ENCODE measurements at places on chromosomes 7 and 10.

DNA sequence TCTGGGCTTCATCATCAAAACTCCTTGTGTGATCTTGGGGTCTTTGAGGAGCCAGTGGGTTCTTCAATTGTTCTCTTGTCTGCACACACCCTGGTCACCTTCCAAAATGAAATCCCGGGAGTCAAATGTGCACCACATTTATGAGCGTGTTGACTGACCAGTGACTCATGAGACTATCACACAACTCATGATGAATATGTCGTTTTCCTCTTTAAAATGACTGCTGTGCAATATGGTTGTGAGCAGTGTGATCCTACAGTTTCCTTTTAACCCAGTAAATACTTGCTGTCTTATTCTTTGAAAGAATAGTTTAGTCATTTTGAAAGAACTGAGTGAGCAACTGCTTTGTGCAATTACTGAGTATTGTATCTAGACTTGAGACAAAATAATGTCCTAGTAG is 149.2 kb downstream of the DYNC1I1 start:
- DNase-seq: no peak

DNA sequence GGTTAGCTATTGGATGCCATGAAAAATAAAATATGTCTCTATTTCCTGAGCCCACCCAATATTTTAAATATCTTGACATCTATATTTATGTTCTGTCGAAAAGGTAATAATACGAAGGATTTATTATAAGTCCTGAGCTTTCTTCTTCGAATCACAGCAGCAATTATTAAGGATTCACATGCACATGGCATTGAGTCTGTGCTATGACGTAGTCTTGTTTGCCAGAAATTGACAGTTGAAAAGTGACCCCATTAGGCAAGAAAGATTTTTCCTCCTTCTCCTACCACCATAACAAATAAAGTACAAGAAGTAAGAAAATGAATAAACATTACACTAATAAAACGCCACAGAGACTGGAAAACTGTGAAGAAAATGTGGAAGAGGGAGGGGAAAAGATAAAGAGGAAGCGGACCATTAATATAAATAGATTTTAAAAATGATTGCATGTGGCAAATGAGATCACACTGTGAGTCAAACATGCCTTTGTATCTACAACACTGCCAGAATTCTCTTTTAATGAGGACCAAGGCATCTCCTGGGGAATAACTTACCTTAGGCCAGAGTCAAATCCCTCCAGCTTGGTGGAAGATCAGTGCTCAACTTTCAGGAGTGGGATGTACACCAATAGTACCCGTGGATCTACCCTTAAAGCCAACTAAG is 21.6 kb downstream of the FZD1 start:
- DNase-seq: no peak

GRCh38 chr7:653829-654764 is 72.4 kb upstream of the DNAAF5 start:
- no peak for DNase-seq

DNA sequence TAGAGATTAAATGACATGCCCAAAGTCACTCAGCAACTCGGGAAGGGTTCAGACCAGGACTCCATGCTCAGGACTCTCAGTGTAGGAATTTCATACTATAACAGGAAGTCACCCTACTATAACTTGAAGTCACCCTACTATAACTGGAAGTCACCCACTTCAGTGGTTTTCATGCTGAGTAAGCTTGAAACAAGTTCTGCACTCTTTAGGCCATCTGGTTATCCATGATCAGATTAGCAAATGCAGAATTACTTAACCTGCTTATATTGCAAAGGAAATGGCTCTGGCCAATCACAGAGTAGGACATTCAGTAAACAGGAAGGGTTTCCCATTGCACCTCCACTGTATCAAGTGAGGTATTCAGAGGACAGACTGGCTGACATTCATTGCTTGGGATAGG is 1240.4 kb downstream of the GATA3 start:
- no peak for DNase-seq

DNA sequence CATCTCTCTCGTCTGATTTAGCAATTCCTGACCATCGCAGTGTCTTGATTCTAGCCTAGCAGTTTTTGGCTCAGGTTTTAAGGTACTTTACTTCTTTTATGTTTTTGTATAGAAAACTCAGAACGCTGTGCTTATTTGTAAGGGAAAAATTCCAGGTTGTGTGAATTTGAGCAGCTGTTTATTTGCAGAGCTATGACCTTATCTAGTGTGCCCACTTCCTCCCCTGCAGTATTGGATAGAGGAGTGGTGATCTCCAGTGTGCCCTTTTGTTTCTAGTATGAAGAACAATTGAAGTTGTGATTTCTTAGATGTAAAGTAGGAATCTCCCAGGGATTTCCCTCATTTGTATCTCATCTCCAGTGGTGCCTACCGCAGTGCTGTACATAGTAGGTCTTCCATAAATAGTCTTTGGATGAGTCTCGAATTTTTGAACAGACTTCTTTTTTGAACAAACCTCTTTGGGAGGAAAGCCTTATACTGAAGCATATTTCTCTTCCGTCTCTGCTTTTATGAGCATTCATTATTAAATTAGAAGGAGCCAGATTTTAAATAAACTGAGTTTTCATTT is 40.0 kb downstream of the GARS1 start:
- no peak for DNase-seq

DNA sequence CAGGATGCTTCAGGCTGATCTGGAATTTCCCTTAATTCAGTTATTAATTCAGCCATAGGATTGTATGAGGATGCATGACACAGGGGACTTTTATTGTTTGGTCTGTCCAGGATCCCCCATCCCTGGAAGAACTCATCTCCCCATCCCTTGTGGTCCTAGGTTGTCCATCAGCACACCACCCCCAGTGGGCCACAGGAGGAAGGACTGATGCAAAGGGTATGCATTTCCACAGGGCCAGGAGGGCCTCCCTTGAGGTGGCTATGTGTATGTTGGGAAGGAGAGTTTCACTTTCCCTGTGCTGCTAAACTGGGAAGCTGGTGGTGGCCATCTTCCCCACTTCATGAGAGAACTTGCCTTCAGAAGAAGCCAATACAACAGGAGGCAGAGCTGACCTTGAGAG is 44.6 kb upstream of the GRB10 start:
- no peak for DNase-seq

DNA sequence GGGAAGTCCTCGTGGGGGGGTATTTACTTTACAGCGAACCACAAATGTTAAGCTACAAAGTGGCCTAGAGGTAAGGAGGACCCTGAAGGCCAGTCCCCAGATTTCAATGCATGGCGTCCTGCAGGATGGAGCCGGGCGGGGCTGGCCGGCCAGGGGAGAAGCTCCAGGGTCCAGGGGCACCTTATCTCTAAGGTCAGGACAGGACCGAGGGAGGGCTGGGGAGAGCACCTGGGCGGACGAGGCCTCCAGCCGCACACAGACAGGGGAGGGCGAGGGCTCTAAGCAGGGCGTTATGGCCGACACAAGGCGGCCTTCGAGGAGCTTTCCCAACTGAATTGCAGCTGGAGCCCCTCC is 96.4 kb upstream of the DIP2C start:
- DNase-seq: no peak

DNA sequence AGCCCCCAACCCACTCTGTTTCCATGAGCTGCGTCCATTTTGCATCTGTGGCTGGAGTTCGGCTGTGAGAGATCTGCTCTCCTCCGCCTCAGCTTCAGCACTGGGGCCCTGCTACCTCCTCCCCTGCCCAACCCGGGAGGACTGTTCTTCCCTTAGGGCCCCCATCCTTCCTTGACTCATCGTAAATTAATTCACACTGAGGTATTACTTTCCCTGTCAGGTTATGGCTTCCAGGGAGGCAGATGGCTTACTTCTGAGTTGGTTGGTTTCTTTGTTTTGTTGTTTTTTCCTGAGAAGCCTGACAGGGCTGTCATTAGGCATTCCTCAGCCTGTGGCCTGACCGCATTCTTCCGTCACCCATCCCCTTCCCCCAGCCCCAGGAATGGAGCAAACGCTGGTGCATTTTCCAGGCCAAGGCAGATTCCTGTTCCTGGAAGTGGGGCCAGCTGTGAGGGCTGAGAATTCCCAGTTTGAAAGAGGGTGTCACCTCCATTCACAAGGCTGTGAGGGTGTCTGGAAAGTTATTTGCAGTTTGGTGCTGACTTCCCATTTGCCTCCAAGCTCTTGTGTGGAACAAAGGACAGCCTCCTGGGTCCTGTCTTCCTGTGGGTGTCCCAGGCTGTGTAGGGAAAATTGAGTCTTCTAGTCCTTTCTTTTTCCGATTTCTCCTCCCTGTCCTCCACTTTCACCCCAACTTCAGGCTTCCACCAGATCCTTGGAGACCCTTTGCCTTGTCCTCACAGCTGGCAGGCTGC is 11.7 kb downstream of the CPA5 start:
- no peak for DNase-seq

DNA sequence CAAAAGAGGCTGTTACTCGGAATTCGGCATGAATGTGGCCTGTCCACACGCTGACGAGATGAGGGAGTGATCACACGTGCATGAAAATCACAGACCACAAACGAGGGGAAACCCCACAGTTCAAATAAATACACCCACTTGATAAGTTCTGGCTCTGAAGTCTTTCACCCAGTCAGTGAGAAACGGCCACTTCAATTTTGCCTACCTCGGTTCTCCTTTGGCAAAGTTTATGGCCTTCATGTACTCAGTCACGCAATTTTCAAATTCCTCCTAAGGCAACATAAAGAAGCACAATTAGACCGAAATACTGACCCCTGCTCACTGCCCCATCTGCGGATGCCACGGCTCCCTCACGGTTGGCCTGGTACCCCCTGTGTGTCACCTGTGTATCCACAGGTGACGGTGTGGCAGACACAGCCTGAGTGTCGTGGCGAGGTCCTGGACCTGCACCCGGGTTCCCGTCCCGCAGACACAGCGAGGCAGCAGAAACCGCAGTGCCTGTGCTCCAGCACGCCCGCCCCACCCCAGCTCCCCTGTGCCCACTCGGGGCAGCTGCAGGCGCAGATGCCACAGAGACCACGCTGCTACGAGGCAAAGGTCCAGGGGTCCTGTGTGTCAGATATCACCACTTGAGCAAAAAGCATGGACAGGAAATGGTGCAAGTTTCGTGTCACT is 1.4 kb downstream of the CFAP46 start:
- no peak for DNase-seq

DNA sequence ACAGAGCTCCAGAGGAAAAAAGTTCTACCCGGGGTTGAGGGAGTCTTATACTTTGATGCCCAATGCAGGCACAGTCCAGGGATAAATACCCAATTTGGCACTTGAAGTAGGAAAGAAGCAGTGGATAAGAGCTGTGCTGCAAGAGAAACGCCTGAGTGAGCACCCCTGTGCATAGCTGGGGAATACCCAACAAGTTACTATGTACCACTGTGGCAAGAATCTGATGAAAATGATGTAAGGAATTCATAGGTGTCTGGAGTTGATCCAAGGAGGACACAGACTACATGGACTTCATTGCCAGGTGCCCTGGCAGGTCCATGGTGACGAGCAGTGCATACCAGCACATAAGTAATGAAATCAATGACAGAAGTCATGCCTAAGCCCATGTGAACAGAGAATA is 183.7 kb upstream of the FEZF1 start:
- no peak for DNase-seq

DNA sequence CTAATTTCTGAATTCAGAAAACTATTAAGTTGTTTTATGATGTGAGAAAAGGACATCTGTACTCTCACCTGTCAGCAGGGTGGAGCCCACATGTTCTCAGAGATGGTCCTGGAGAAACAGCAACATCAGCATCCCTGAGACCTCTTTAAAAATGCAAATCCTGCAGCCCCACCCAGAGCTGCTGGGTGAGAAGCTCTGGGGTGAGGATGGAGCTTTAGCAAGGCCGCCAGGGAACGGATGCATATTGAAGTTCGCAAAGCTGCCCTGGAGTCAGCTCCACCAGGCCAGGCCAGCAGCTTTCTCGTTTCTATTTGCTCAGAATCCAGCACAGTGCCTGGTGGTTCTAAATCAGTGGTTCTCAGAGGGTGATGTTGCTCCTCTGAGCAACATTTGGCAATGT is 49.1 kb downstream of the PRKCQ start:
- DNase-seq: no peak

DNA sequence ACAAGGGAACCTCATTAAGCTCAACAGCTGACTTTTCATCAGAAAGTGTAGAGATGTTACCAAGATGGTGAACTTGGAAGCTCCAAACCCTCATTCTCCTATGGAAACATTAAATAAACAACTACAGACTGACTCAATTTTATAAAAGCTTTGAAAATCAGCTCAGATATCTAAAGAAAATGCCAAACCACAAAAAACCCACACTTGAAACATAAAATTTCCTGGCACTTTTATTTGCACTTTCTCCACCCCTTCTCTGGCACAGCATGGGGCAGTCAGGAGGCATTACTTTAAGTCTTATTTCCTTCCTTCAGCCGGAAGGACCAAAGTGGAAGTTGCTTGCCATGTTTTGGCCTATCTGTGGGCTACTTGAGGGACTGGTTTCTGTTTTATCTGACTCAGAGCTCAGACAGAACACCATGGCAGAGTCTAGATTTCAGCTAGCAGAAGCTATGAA is 114.7 kb downstream of the ODAD2 start:
- no peak for DNase-seq

- DNase-seq: no peak
Measured at GRCh38 chr7:101630591-101630990, 1.5 kb upstream of the MYL10 start.

- no peak for DNase-seq
Measured at GRCh38 chr10:115818012-115818411, 455.0 kb downstream of the GFRA1 start.

GRCh38 chr10:44573821-44574220 is 188.9 kb upstream of the CXCL12 start:
- DNase-seq: no peak

GRCh38 chr10:14554491-14555205 is 220.0 kb downstream of the FAM107B start:
- DNase-seq: no peak

- no peak for DNase-seq
Measured at GRCh38 chr10:88896994-88897853, 17.2 kb downstream of the STAMBPL1 start.

- no peak for DNase-seq
Measured at GRCh38 chr7:111657018-111657417, 94.7 kb upstream of the IMMP2L start.

GRCh38 chr10:25631471-25631870 is 302.6 kb upstream of the MYO3A start:
- no peak for DNase-seq

GRCh38 chr10:22666287-22667092 is 47.9 kb downstream of the PIP4K2A start:
- DNase-seq: peak; percentile 44

DNA sequence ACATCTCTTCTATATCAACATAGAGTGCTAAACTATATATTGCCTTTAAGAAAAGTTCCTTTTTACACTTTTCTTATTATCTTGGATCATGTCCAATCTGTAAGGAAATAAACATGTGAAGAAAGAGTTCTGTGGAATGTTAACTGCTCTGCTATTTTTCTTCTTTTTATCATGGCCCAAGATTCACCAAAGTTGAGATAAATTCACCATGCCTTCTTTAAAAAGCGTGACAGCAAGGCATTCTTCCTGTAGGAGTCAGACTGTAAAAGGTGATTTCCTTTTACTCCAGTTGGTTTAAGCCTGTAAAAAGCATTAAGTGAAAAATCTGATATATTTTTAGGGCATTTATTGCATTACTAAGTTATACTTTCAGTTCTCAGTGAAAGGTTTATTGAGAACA is 165.7 kb upstream of the FZD1 start:
- no peak for DNase-seq

- DNase-seq: no peak
Measured at GRCh38 chr7:82631998-82632397, 188.4 kb upstream of the CACNA2D1 start.

- DNase-seq: no peak
Measured at GRCh38 chr10:102635377-102635776, 8.9 kb upstream of the TRIM8 start.

- no peak for DNase-seq
Measured at GRCh38 chr10:125227546-125227945, 67.2 kb upstream of the CTBP2 start.

- DNase-seq: no peak
Measured at GRCh38 chr10:36332926-36333325, 690.8 kb upstream of the FZD8 start.

Measured in activated CD4-positive, alpha-beta T cell treated with anti-CD3 and anti-CD28 coated beads, Interleukin-2, amount 50 U/mL, for 24 hours (primary cell).